ENCODE measurements at places on chromosomes 16 and 17.

- DNase-seq, result peak; percentile 57
These were observed 5.0 kb downstream of the CARHSP1 start for GRCh38 chr16:8863594-8864424.

GRCh38 chr17:43312011-43312410 lies 78.2 kb upstream of the RNU2-1 start:
- DNase-seq, result no peak

GRCh38 chr16:56793492-56793891 lies 63.6 kb downstream of the NUP93 start:
- DNase-seq, result peak; percentile 20

DNA sequence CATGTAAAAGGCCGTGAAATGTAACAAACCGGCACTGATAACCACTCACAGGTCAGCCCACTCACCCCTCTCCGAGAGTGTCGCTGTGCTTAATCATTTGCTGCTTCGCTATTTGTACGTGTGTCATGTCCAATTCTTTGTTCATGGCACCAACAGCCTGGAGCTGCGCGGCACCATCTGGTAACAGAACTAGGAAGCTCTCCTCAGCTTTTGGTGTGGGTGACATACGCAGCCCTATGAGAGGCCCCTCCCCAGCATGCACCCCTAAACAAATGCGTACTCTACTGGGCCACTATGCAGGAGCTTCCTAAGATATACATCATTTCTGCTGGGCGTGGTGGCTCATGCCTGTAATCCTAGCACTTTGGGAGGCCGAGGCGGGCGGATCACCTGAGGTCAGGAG lies 2.3 kb upstream of the PECAM1 start:
- DNase-seq, result no peak

DNA sequence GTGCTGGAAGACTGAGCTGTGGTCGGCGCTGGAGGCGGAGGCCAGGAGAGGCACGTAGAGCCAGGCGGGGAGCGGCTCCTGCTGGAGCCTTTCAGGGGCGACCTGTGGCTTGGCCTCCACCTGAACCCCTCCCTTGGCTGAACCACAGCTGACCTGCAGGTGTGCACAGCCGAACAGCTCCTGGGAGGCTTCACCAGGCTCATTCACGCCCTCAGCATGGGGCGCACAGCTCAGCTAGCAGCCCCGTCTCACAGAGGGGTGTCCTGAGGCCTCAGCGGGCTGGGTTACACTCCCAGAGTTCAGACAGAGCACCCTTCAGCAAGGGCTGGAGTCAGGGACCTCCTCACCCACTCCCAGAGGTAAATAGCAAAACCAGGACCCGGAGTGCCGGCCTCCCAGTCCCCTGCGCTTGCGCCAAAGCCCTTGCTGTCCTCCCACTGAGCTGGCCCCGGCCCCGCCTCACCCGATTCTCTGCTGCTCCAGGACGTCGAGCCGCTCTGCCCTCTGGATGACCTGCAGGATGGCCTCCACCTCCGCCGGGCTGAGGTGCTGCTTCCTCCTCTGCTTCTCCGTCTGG lies 31.7 kb downstream of the RPH3AL start:
- no peak for DNase-seq

DNA sequence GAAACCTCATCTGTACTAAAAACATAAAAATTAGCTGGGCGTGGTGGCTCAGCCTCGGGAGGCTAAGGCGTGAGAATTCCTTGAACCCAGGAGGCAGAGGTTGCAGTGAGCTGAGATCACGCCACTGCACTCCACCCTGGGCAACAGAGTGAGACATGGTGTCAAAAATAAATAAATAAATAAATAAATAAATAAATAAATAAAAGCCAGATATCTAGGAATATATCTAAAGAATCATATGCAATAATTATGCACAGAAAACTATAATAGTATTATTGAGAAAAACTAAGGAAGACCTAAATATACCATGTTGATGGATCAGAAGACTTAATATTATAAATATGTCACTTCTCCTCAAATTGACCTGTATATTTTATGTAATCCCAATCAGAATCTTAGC lies 37.0 kb downstream of the TMC7 start:
- no peak for DNase-seq

DNA sequence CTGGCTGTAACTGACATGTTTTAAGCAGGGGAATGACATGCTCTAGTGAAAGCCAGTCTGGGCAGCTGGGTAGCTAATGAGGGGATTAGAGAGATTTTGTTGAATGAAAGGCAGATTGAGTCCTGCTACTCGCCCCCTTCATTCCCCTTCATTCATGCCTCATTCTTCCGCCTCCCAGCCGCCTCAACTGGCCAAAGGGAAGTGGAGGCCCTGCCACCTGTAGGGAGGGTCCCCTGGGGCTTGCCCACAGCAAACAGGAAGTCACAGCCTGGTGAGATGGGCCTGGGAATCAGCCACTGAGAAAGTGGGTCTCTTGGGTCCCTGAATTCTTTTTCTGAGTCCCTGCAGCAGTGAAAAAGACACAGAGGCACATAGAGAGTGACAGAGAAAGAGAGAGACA lies 1.1 kb upstream of the CD19 start:
- no peak for DNase-seq

DNA sequence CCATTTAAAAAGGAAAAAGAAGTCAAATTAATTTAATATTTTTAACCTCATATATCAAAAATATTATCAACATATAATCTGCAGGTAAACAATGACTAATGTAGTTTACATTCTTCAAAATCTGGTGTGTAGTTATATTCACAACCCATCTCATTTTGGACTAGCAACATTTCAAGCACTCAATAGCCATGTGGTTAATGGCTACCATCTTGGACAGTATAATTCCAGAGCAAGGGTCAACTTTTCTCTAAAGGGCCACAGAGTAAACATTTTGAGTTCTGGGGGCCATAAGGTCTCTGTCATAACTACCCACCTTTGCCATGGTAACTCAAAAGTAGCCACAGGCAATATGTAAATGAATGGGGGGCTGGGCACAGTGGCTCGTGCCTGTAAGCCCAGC lies 153.9 kb downstream of the PARN start:
- DNase-seq, result no peak

DNA sequence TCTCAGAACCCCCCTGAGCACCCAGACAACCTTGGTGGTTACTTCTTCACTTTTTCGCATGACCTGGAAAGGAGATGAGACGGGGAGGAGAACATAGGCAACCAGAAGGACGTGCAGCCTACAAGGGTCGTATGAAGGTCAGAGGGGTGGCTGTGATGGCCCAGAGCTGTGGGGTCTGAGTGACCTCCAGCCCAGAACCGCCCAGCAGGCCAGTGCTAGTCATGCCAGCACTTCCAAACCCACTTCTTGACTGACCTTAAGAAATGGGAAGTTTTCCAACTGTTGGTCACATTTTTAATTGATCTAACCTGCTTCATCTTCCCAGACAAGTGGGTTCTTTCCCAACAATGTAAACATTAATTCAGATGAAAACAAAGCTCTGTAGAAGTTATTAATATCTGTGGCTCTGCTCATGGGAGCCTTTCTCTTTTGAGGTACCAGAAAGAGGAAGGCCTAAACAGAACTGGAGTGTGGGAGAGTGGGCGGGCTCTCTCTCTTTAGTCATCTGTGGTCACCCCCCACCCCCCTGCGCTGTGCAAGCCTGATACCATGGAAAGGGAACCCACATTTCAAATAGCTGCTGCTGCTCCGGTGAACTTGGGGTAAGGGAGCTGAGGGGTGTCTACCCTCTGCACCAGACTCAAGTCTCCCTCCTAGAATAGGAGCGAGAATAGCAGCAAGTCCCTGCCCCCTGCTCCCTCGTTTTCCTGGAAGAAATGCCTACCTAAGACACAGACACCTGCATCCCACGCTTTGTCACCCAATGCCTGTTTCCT lies 101.6 kb downstream of the RAB11FIP4 start:
- DNase-seq, result no peak

DNA sequence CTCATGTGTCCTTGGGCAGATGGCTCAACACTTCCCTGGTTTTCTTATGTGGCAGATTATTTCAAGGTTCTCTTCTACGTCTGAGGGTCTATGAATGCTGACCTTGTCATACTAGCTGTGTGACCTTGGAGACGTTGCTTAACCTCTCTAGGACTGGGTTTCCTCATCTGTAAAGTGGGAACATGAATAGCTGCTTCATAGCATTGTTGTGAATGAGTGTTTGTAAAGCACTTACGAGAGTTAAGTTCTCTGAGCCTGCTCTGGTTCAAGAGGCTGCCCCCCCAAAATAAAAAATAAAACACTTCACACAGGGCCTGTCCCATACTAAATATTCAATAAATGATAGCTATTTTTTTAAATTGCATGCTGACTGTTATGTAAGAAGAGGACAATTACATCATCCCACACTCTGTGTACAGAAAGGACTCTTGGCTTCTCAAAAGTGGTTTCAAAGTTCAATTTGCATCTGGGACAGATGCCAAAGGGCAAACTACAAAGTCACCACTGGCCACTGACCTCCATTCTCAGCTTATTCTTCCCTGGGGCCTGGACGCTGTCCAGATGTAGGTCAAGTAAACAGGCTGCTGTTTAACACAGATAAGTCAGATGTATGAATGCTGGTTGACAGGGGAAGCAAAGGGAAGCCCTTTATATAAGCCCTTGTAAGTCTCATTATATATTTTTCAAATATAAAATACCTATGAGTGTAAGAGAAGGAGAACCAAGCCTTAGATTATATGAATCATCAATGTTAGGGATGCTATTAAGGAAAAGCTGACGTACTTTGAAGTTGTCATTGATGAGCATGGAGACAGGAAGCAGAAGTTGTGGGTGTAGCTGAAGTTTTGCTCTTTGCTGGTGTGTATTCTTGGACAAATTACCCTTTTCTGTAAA lies 15.4 kb upstream of the NDEL1 start:
- DNase-seq, result no peak

GRCh38 chr17:35283767-35284166 lies 40.9 kb downstream of the SLFN5 start:
- no peak for DNase-seq

- DNase-seq, result no peak
These were observed 1153.4 kb downstream of the CDH8 start for GRCh38 chr16:60882816-60883215.

- peak; percentile 21 for DNase-seq
These were observed 26.2 kb upstream of the PIK3R5 start for GRCh38 chr17:8991514-8992285.

- peak; percentile 61 for DNase-seq
These were observed 4.5 kb upstream of the NAT9 start for GRCh38 chr17:74780443-74781238.

DNA sequence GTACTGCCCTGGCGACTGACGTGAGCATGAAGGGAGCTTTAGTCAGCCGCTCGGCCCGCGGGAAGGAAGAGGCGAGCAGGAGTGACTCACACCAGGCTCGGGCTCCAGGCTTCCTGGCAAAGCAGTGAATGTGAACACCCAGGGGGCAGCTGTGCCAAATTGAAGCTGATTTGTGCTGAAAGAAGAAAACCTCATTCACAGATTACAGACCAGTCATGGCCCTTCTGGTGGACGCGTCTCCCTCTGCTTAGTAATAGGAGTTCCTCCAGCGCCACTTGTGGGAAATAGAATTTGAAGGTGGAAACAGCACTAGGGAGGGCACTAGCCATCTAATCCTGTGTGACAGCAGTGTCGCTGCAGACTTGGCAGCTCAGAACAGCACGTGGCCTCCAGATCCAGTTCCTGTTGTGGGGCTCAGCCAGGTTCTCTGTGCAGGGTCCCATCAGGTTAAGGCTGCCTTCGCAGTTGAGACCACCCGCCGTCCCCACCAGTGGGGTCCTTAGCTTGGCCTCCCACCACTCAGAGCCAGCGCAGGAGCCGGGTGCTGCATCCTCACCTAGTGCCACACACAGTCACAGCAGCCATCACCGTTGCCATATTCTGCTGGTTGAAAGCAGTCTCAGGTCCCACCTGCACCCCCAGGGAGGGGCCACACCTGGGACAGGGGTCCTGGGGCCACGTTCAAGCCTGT lies 164.5 kb upstream of the CHMP6 start:
- peak; percentile 87 for DNase-seq

GRCh38 chr17:66930933-66931332 lies 33.6 kb upstream of the CACNG4 start:
- no peak for DNase-seq

DNA sequence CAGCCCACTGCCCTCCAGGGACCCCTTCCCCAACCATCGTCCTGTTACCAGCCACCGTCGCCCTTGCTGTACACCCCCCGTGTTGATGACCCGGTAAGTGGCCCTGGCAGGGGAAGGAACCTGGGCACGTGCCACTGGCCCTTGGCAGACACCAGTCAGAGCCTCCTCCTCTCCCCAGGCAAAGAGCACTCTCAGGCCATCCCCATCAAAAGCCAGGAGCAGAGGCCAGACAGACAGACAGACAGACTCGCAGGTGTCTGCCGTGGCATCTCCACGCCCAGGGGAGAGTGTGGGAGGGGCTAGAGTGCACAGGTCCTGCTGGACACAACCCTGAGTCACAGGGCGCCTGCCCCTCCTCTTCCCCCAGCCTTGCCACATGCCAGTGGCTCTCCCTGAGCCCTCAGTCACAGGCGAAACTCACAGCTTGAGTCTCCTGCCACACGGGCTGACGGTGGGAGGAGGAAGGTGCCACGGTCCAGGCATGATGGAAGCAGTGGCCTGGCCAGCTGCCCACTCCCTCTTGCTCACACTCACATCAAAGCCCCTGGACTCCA lies 7.8 kb downstream of the CLCN7 start:
- no peak for DNase-seq

- DNase-seq, result no peak
These were observed 63.7 kb downstream of the SIAH1 start for GRCh38 chr16:48321317-48322036.

DNA sequence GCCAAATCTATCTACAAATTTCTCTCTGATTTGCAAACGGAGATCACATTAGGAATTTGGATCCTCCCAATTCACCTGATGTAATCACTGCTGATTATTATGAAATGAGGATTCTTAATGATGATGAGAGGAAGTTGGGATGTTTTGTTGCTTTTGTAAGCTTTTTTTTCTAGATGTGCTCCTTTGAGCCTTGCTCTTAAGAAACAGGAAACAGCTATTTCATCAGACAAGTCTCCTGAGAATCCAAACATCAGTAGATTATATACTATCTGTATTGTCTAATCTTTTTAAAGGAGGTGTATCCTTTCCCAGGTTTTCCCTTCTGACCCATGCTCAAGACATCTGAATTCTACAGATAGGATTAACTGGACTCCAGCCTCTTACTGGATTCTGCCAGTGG lies 73.3 kb downstream of the KIF2B start:
- no peak for DNase-seq

- DNase-seq, result peak; percentile 99
These were observed at the start of gene ARL2BP for GRCh38 chr16:57244767-57245471. Gene ARL2BP, plus strand, starts transcription at chr16:57245259. Its CDS starts 109 bp downstream, at chr16:57245368.

GRCh38 chr17:39099663-39100286 lies 51.7 kb downstream of the PLXDC1 start:
- peak; percentile 71 for DNase-seq

GRCh38 chr17:46023783-46024388 lies 24.8 kb downstream of the STH start:
- DNase-seq, result no peak

All from BE2C (cell line).